ENCODE measurements at places on chromosomes 1 and 21. TPM values are rescaled to one million over a fixed set of nuclear protein-coding genes. Genes with fewer than 3 reads are reported as not detected.

Gene OR2G6
- polyA plus RNA-seq, result not detected

DNA sequence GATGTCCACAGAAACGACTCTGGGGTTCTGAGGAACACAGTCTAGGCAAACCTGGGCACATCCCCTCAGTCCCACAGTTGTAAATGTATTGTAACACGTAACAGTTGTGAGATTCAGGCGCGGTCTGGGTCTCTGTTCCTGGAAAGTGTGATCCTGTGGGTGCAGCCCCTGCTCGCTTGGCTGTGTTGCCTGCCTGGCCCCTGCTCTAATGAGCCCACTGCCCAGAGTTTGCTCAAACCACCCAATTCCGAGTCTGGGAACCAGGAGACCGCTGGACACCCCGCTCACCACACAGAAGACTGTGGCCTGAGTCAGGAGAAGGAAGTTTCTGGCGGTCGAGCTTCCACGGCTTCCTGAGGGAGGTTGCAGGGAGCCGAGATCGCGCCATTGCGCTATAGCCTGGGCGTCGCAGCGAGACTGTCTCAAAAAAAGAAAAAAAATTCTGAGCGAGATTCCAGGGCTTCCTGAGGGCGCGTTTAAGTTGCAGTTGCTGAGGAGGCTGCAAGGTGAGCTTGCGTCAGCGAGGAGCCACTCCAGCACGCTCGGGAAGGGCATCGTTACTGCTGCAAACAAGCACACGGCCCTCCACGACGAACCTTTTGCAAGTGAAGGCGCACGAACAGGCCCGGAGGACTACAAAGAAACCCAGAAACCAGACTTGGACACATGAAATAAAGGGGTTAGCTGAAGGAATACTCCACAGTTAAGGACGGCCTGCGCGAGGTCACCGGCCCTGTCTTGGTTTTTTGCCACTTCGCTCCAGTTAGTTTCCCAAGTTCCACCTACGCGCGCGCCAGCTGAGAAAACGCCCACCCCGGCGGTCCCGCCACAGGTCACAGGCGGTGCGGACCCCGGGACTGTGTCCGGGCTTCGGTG, 1.1 kb downstream of the C21orf58 start:
- peak overlapping the region; percentile 47 for H3K27ac ChIP-seq
- H3K4me3 ChIP-seq, result peak overlapping the region; percentile 82
- peaks cover 43% of the 10 kb centered on the region for H3K4me1 ChIP-seq
- DNase-seq, result no peak
- peaks cover 4% of the 10 kb centered on the region for H3K36me3 ChIP-seq

Gene AZIN2
- polyA plus RNA-seq, result not detected

Gene COL11A1
- not detected for polyA plus RNA-seq

Gene FCER1G
- 4,191 TPM for polyA plus RNA-seq

Gene LIN28A
- polyA plus RNA-seq, result not detected

Gene KRTAP13-3
- polyA plus RNA-seq, result not detected

GRCh38 chr1:173410794-173411236, 66.3 kb upstream of the PRDX6 start:
- H3K27ac ChIP-seq, result no peak overlapping the region
- H3K4me3 ChIP-seq, result no peak overlapping the region
- no peaks in the 10 kb centered on the region for H3K27me3 ChIP-seq
- H3K36me3 ChIP-seq, result no peaks in the 10 kb centered on the region
- peak; percentile 82 for DNase-seq
- H3K4me1 ChIP-seq, result peaks cover 74% of the 10 kb centered on the region

- peaks cover 23% of the 10 kb centered on the region for H3K4me1 ChIP-seq
- peaks cover 47% of the 10 kb centered on the region for H3K36me3 ChIP-seq
- no peak for DNase-seq
- H3K4me3 ChIP-seq, result peak overlapping the region; percentile 81
Observed at GRCh38 chr1:44775930-44776729, 790 bp downstream of the RPS8 start.

All from CD14-positive monocyte (primary cell).